Bronchial epithelial cell (primary cell): ENCODE measurements at places on chromosomes 11 and 22. TPM values are rescaled to one million over a fixed set of nuclear protein-coding genes. Genes with fewer than 3 reads are reported as not detected.

- no peak for DNase-seq
These were observed 95.9 kb downstream of the MIAT start for GRCh38 chr22:26753125-26753862.

The SHANK2 gene
- total RNA-seq, result 6.6 and 8.1 TPM in 2 replicates

The GRIK4 gene
- total RNA-seq, result not detected in 2 replicates

DNA sequence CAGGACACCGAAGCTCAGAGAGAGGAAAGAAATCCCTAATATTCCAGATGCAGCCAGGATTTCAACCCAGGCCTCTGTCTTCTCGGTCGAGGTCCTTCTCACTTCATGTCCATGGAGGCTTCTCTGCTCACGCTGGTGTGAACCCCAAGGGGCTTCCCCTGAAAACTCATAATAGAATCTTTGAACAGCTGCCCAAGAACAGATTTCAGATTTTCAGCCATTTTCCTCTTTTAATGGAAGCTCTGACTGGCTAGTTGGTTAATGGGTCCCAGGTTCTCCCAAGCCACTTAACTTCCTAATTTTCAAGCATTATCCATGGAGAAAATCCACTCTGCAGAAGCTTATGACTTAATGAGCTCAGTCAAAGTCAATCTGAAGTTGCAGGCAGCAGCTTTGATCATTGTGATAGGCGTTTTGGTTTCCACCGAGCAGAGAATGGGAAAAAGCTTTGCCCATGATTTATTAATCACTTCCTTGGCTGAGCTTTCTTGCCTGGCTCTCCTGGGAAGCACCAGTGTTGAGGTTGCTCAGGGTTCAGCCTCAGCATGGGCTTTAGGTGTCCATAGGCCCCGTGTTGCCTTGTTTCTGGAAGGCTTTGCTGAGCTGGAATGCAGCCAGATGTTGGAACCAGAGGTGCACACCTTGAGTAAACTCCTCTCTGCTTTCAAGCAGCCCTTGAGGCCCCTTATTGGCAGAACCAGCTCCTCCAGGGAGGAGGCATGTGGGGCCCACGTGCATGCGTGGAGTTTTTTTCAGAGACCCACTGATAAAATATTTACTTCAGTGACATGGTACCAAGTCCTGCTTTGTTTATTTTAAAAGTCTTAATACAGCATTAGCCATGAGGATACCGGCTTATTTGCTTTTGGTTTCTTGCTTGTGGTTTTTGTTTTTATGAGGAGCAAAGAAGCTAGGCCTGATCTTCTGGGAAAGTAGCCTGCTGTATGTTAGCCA lies 25.5 kb downstream of the LDLRAD3 start:
- DNase-seq, result no peak

The OR51I1 gene
- total RNA-seq, result not detected in 2 replicates

- DNase-seq, result no peak
These were observed 29.6 kb downstream of the IGF2 start for GRCh38 chr11:2109541-2110019.

DNA sequence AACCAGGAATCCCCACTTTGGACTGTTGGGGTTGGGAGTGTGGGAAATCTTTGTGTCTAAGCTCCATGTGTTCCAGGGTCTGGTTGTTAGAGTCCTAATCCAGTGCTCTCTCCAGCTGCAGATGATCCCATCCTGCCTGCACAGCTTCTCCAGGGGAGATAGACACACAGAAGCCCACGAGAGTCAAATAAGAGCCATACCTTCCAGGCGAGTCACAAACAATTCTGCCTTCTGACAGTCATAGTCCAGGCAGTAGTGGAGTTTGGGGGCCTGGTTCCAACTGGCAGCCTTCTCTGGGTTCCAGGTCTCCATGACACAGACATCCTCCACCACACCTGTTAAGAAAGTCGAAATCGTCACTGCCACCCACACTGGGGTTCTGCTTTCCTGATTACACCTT lies 32.1 kb downstream of the SYT13 start:
- no peak for DNase-seq

The RAG1 gene
- total RNA-seq, result 1.3 and 1.7 TPM in 2 replicates

GRCh38 chr11:44424841-44425240 lies 114.9 kb upstream of the ALX4 start:
- DNase-seq, result no peak

- no peak for DNase-seq
These were observed 420.7 kb downstream of the MN1 start for GRCh38 chr22:27380855-27381254.

GRCh38 chr22:26238596-26238995 lies 69.3 kb downstream of the SEZ6L start:
- no peak for DNase-seq

The UPK3A gene
- total RNA-seq, result not detected in 2 replicates

DNA sequence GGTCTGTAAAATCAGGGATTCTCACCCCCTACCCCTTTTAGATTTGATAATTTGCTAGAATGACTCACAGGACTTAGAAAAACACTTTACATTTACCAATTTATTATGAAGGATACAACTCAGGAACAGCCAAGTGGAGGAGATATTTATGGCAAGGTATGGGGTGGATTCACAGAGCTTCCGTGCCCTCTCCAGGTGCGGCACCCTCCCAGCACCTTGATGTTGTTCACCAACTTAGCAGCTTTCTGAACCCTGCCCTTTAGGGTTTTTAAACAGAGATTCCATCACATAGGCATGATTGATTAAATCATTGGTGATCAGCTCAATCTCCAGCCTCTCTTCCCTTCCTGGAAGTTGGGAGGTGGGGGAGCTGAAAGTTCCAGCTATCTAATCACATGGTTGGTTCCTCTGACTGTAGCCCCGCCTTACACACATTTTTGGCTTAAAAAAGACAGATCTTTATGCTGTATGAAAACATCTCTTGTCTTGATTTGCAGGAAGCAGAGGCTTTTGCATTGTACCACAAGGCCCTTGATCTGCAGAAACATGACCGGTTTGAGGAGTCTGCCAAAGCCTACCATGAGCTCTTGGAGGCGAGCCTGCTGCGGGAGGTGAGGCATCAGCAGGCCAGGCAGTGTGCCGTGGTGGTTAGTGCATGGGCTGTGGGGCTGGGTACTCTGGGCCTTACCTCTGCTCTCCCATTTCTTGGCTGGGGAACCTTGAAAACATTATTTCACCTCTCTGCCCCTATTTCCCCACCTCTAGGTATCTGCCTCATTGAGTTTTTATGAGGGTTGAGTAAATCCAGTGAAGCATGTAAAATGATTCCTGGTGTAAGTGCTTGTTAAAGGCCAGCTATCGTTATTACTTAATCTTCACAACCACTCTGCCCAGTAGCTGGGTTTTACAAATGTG lies 27.0 kb downstream of the CABIN1 start:
- DNase-seq, result no peak

The MPST gene
- 96.3 and 121 TPM in 2 replicates for total RNA-seq

- DNase-seq, result no peak
These were observed 526.7 kb downstream of the INSC start for GRCh38 chr11:15641271-15642045.

GRCh38 chr11:77723024-77723423 lies 85.4 kb upstream of the CLNS1A start:
- DNase-seq, result no peak

DNA sequence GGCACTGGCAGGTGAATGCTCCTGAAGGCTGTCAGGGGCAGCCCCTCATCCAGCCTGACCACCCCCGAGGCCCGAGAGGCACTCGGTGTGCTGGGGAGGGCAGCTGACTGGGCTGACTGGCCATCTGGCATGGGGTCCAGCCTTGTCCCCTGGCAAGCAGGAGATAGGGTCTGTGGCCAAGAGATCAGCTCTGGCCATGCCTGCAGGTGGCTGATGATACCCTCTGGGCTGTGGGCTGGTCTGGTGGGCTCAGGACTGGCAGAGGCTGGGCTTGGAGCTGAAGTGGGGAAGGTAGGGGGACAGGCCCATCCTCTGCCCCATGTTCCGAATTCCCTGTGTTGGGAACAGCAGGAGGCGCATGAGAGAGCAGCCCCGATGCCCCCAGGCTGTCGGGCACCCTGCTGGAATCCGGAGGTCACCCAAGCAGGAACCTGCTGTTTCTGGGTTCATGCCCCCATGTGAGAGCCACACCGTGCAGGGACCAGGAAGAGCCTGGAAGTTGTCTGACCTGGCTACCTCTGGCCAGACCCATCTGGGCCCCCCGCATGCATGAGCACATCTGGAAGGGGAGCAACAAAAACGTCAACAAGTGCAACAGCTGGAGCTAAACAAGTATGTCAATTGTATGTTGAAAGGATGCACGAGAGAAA lies 527.0 kb downstream of the TBC1D22A start:
- no peak for DNase-seq

The KRTAP5-10 gene
- total RNA-seq, result not detected in 2 replicates

The SLCO2B1 gene
- not detected in 2 replicates for total RNA-seq

DNA sequence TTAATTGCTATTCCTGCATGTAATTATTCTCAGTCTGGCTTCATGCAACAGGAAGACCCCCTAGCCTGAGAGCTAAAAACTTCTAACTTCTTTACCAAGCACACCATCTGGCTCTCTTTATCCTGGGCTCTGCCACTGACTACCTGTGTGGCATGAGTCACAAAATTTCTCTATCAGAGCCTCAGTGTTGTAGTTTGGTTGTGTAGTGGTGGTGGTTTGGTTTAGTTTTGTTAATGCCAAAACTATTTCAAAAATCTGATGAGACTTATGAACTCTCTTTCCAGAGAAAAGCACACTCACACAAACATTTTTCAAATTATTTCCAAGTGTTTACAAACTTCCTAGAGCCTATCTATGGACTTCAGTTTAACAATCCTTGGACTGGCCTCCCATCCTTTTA lies 7.5 kb upstream of the IL17RA start:
- DNase-seq, result peak; percentile 41

- no peak for DNase-seq
These were observed 1.7 kb downstream of the SAMM50 start for GRCh38 chr22:43956805-43957463.

The HEPHL1 gene
- total RNA-seq, result 0.26 and 0.51 TPM in 2 replicates

The BAIAP2L2 gene
- 0.26 and 0.38 TPM in 2 replicates for total RNA-seq

The GSTT2B gene
- 0.79 and 0.90 TPM in 2 replicates for total RNA-seq

- DNase-seq, result peak; percentile 17
These were observed 427.5 kb upstream of the CCDC90B start for GRCh38 chr11:83713708-83714107.

- DNase-seq, result no peak
These were observed 30.4 kb upstream of the SHANK2 start for GRCh38 chr11:71282581-71283351.

GRCh38 chr11:72534371-72535193 lies 100.3 kb upstream of the CLPB start:
- DNase-seq, result no peak

The TRIM49 gene
- total RNA-seq, result not detected in 2 replicates

GRCh38 chr11:47271961-47272661 lies 2.2 kb downstream of the MADD start:
- no peak for DNase-seq

- DNase-seq, result no peak
These were observed 68.4 kb upstream of the SORL1 start for GRCh38 chr11:121383716-121384115.

- no peak for DNase-seq
These were observed 14.9 kb downstream of the SAMM50 start for GRCh38 chr22:43969989-43970755.

The OPCML gene
- total RNA-seq, result not detected in 2 replicates

DNA sequence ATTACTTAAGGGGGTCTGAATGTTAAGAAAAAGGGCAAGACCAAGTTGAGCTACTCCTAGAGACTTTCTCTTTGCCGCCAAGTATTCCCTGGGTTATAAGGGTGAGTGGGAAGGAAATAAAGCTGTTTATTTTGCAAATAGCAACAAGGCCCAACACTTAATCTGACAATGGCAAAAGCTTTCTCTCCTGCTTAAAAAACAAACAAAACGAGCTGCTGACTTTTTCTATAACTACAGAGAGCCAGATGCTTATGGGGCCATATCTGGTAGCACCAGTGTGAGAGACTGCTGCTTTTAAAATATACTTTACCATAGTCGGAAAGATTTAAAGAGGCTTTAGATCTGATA lies 2.3 kb upstream of the KDM2A start:
- no peak for DNase-seq

- DNase-seq, result no peak
These were observed 23.3 kb upstream of the FAM181B start for GRCh38 chr11:82756765-82757639.

DNA sequence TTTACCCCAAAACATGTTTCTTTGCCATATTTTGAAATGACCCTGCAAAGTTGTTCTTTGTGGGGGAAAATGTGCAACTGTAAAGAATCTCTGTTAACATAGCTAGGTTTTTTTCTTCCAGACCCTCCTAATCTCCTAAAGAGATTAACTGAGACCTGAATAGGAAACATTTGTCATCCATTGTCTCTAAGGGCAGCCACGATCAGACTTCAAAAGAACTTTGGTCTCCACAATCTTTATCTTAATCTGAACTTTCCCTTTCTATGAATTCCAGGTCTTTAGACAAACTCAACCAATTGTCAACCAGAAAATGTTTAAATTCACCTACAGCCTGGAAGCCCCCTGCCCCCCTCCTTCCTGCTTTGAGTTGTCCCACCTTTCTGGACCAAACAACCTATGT lies 4.6 kb upstream of the LGALS12 start:
- no peak for DNase-seq

- peak; percentile 7 for DNase-seq
These were observed 84.4 kb downstream of the MED15 start for GRCh38 chr22:20591660-20592310.

- DNase-seq, result no peak
These were observed 22.6 kb downstream of the MPPED1 start for GRCh38 chr22:43434275-43434927.

- no peak for DNase-seq
These were observed 7.8 kb upstream of the TNFRSF13C start for GRCh38 chr22:41934284-41935014.

- DNase-seq, result peak; percentile 97
These were observed 220.7 kb upstream of the SESN3 start for GRCh38 chr11:95451682-95452081.

DNA sequence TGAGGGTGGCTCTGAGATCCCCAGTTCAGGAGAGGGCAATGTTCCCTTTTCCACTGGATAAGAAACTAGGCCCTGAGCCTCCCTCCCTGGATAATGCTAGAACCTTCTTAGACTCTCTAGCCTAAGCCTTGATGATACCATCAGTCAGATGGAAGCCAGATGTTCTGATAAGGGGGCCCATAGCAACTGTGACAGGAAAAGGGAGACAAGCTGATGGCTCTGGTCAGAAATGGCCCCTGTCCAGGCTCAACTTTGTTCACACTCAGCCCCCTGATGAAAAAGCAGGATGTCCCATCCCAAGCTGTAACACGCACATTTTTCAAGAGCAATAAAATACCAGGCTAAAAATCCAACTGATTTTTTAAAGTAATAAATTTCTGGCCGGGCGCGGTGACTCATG lies 7.2 kb upstream of the OAF start:
- no peak for DNase-seq

- peak; percentile 86 for DNase-seq
These were observed 75.9 kb downstream of the LDLRAD3 start for GRCh38 chr11:36019722-36020121.

The MMP8 gene
- total RNA-seq, result not detected in 2 replicates
